Activated naive CD8-positive, alpha-beta T cell treated with anti-CD3 and anti-CD28 coated beads, Interleukin-2, amount 10 ng/mL, durations not matched to agents 7 days and 5 days (primary cell): ENCODE measurements at places on chromosomes 2 and 18. TPM values are rescaled to one million over a fixed set of nuclear protein-coding genes. Genes with fewer than 3 reads are reported as not detected.

GRCh38 chr18:3046216-3046808 lies 33.4 kb upstream of the LPIN2 start:
- no peak for DNase-seq

DNA sequence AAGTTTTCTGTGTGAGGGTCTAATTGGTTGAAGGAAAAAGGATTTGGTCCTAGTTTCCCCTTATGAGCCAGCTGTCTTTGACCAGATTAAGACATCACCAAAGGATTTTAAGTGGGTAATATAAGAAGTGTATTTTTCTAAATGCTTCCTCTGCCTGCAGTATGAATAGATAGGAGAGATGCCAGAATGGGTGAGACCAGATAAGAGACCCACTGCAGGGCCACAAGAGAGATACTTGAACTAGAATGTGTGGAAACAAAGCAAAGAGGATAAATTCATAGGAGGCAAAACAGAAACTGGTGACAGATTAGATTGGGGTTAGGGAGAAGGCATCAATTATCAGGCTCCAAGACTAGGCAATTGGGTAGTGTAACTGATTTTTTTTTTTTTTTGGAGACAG lies 1.1 kb upstream of the HDHD2 start:
- no peak for DNase-seq

DNA sequence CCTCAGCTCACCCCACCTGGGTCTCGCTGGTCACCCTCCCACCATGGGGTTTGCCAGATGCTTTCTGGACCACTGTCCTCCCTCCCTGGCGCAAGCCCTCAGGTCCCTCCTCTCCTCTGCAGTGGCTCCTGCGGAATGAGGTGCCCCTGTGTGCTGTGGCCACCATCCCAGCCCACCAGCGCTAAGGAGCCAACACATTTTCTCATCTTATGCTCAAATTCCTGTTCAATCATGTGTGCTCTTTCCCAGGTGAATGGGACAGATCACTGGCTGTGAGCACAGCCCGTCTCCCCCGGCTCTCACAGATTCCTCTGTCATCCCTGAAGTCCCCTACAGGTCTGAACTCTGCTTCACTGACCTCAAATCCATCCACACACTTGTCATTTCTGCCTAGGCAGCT lies 15.2 kb upstream of the CCDC74B start:
- DNase-seq = no peak

DNA sequence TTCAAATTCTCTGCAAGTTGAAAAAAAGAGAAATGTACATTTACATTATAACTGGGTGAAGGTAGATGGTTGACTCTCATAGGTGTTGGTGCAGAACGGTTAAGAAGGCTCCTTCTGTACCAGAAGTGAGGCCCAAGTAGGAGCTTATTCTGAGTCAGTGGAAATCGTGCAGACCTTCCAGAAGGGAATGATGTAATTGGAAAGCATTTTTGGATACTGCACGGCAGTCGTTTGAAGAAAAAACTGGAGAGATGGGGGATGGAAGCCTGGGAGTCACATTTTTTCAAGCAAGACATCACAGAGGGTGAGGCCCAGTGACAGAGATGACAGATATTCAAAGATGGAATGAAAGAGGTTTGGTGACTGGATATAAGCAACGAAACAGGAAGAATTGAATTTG lies 39.4 kb downstream of the HRH4 start:
- no peak for DNase-seq

GRCh38 chr2:84963692-84964405 lies 7.1 kb upstream of the KCMF1 start:
- no peak for DNase-seq

DNA sequence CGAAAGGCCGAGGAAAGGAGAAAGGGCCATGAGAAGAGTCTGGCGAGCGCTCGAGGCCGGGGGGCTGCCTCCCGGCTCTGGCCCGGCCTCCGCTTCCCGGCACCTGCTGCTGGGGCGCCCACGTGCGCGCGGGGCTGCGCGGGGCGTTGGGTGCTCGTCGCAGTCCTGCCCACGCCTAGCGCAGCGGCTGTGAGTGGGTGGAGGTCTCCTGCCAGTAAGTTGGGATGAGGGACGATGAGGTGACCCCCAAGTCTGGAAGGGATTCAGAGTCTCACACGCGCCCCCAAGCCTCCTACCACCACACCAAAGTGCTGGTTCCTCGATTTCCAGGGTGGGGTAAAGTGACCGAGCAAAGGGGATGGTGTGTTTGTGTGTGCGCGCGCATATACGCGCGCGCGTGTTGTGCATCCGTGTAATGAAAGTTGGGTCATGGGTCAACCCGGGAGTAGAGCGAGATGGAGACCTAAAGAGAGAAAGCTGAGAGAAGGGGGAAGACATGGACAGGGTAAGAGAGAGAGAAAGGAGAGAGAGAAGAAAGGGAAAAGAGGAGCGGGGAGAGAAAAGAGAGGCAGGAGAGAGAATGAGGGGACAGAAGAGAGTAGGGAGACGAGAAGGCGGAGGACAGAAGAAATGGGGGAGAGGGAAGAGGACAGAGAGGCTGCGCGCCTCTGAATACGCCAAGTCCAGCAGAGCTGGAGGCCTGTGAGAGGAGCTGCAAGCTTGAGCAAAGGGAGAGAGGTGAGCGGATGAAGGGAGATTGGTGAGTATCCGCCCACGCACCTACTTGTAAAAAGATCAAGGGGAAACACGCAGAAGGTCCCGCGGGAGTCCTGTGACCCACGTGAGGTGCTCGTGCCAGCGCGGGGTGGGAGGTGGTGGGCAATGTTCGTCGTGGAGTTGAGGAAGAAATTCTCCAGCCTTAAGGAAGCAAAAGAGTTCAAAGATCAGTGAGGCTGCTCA lies 1.7 kb upstream of the NETO1 start:
- no peak for DNase-seq

GRCh38 chr2:217293607-217294006 lies 433.7 kb upstream of the TNP1 start:
- DNase-seq = no peak

- DNase-seq = peak; percentile 39
Observed at GRCh38 chr2:134718817-134719814, at the start of gene TMEM163. TMEM163 (minus strand) TSS chr2:134719000.

Gene ASXL2
- 47.9 TPM for total RNA-seq

Gene APCDD1
- not detected for total RNA-seq

Gene KCNJ3
- not detected for total RNA-seq

Gene M1AP
- total RNA-seq = not detected

Gene FBXO41
- 35.7 TPM for total RNA-seq
